ENCODE measurements at places on chromosomes 2 and 18.
A peak's percentile ranks its signal among the peaks of the same experiment; 100 is the strongest.

- no peak for ATAC-seq
Measured at GRCh38 chr18:31046916-31047315, 4.4 kb upstream of the DSC3 start.

DNA sequence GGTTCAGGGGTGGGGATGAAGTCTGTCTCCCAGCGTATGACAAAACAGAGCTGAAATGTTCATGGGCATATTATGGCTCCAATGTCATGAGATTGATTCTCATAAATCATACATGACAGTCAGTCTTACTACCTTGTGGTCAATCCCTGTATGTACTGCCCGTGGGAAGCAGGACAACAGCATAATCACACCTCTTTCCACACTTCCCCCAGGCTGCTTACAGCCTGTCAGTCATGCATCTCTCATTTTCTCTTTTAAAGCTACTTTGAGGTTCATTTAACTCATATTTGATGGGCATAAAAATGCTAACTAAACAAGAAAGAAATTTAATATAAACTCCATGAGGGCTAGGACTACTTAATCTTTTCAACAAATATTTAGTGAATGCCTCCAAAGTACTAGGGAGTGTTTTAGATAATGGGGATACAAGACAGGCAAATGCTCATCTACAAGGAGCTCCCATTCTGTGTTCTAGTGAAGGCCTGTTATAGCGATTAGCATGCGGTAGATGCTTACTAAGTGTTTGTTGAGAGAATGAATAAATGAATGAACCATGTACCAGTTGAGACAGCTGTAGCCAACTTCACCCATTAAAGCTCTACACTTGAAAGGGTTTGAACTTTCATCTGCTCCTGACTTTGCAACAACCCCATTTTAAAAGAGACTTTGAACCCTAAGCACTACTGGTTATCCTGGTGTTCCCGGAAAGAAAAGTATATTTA is 89.1 kb downstream of the ALPK2 start:
- ATAC-seq = no peak

- peak; percentile 80 for ATAC-seq
Measured at GRCh38 chr2:221517696-221518151, 54.4 kb downstream of the EPHA4 start.

- no peak for ATAC-seq
Measured at GRCh38 chr2:12060886-12061285, 314.5 kb downstream of the LPIN1 start.

DNA sequence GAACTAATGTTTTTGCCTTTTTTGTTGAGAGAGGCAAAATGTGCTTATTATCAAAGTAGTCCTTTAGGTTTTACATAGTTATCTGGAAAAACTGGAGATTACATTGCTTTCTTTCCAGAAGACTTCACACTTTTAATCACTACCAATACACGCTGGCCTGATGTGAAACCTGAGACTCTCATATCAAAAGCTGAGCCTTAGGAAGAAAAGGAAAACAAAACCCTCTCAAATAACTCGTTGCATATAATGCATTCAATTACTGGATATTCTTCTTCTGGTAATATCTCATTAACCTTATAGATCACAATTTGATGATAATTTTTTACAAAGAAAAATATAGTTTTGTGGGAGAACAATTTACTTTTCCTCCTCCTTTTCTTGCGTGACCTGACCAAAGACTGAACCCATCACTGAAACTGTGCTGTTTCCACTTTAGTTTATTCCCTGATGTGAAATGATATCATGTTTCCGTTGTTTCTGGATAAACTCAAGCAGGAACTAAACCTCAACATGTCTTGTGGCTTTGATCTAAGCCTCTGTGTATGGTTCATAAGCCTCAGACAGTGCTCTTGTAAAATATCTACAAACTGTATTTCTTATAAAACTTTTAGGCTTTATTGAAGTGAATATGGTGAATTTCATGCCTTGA is 332.4 kb downstream of the GULP1 start:
- no peak for ATAC-seq

DNA sequence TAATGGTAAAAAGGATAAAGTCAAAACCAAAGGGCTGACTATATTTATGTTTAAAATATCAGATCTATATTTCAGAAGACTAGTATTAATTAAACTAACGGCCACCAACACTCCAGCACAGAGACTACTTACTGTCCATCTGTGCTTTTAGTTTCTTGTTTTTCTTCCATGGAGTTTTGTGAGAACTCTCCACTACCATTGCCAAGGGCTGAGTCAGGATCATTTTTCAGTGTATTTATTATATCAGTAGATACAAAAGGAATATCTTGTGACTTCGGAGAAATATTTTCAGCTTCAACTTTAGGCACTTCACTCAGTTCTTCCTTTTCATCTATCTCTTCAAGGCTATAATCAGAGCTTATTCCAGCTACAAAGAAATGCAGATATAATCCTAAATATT is 79.1 kb upstream of the GRB14 start:
- ATAC-seq = no peak

DNA sequence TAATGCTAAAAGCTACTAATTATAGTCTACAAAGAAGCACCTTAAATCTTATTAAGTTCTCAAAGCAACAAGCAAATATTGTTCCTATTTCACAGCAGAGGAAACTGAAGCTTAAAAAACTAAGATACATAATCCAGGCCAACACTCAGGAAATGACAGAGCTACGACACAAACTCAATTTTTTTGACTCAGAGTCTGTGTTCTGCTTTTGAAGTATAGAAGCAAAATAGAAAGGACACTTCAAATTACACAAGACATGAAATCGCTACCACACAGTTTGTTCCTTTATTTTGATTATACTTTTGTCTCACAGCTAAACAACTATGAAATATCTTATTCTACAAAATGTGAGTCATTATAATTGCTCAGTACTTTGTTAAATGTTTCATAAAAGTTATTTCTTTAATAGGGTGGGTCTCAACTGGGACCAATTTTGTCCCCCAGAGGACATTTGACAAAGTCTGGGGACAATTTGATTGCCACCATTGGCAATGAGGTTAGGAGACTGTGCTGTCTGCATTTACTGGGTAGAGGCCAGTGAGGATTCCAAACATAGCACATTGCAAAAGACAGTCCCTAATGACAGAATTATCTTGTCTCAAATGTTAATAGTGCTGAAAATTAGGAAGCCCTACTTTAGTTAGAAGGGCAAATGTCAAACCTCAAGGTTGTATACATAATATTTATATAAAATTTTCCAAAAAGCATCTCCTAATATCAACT is 101.5 kb upstream of the GRB14 start:
- no peak for ATAC-seq

DNA sequence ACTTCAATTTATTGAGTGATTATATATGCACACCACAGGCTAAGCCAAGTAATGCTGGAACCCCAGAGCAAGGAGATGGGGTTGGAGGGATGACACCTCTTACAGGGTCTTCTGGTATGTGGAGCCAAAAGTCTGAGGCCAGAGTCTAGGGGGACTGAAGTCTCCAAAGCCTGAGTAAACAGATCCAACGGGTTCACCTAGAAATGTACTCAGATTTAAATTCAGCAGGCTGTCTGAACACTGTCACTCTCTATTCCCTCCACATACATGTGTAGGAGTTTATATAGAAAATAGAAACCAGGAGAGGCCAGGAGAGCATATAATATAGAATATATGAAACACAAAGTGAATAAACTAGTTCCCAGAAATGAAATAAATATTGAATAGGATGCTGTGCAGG is 76.1 kb downstream of the PPP1R1C start:
- no peak for ATAC-seq

GRCh38 chr2:231390667-231391066 is 4.8 kb upstream of the B3GNT7 start:
- ATAC-seq = no peak

GRCh38 chr18:45662468-45662867 is 47.2 kb downstream of the SLC14A2 start:
- ATAC-seq = no peak

- ATAC-seq = no peak
Measured at GRCh38 chr2:6159606-6160005, 467.4 kb downstream of the SOX11 start.

GRCh38 chr2:196435189-196435588 is 204.3 kb upstream of the CCDC150 start:
- no peak for ATAC-seq

DNA sequence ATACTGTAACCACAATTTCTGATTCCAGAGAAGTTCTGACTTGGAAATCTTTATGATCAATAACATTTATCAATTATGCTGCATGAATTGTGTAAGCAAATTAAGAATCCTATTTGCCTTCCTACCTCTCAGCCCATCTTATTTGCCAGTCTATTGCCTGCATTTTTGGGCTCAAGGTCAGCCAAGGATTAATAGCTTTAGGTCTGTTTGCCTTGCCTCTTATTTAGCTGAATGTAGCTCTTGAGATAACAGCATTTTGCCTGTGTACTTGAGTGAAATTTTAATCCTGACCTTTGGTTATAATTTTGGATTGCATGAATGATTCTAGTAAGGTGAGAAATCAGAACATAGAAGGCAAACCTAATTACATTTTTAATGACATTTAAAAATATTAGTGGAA is 51.2 kb downstream of the MYO3B start:
- no peak for ATAC-seq

- no peak for ATAC-seq
Measured at GRCh38 chr2:168738062-168738461, 64.4 kb upstream of the NOSTRIN start.

GRCh38 chr2:153834662-153835061 is 37.1 kb upstream of the GALNT13 start:
- ATAC-seq = no peak

GRCh38 chr18:76468345-76469304 is 26.4 kb downstream of the ZNF516 start:
- ATAC-seq = no peak

- no peak for ATAC-seq
Measured at GRCh38 chr2:133667085-133667484, 98.8 kb upstream of the NCKAP5 start.

DNA sequence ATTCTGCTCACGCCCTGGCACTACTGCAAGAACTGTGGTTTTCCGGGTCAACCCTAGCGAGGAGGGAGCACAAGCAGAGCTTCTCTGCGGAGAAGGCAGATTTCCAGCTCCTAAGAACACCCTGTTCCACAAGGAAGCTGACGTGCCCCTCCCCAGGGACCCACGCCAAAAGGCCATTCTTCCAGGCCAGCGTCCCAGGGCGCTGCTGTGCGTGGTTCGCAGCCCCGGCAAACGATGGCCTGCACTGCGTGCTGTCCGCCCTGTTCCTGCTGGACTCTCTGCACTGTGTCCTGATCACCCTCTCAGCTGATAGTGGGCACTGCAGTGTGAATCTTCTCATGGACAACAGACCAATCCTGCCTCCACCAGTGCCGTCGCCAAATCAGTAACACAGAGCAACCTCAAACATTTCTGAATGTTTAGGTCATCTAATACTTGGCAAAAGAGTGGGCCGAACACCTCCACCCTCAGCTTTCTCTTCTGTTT is 49.1 kb downstream of the ADI1 start:
- ATAC-seq = no peak

DNA sequence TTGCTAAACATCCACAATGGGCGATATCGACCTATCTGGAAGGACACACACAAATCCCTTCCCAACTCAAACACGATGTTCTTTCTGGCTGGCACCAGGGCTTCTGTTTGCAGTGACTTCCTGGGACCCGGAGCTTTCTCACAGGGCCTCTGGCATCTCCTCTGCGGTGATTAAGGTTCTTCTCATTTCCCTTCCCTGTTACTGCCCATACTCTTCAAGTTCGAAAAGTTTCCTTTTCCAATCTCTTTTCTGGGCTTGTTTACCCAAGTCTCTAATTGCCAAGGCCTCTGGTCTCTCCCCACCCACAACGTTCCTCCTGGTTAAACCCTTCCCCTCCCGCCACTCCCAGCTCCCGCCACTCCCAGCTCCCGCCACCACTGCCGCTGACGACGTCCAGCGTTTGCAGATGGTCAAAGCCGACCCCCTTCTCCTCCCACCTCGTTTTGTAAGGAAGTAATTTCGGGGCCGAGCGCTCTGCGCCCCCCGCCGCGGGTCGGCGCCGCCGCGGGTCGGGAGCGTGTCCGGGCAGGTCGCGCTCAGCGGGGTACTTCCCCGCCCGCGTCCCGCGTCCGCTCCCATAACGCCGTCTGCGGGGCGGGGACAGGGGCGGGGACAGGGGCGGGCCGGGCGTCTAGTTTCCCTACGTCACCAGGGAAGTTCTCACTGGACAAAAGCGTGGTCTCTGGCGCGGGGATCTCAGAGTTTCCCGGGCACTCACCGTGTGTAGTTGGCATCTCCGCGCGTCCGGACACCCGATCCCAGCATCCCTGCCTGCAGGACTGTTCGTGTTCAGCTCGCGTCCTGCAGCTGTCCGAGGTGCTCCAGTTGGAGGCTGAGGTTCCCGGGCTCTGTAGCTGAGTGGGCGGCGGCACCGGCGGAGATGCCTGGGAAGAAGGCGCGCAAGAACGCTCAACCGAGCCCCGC is at the start of gene PMAIP1:
TSS of gene PMAIP1 (plus strand) at position 699 of the 924 bp plus-strand sequence. CDS start at position 881, 182 bp downstream.
- peak; percentile 73 for ATAC-seq

GRCh38 chr2:38213619-38214167 is 137.7 kb upstream of the CYP1B1 start:
- ATAC-seq = no peak

DNA sequence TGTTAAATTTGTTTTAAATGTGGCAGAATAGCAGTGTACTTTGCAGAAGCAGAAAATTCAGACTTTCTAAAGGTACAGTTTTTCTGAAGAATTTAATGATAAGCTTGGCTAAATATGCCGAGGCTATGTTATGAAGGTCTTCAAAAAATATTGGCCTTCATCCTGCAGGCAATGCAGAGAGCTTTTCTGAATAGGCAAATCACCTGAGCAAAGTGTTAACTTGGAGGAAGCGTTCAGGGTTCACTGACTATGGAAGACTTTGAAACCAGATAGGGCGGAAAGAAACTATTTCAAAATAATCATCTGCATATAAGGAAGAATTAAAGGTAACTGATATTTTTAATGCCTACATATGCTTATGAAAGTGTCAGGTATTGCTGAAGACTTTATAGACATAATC is 133.7 kb upstream of the SETBP1 start:
- no peak for ATAC-seq

GRCh38 chr18:8688216-8688800 is 17.0 kb upstream of the MTCL1 start:
- ATAC-seq = no peak

DNA sequence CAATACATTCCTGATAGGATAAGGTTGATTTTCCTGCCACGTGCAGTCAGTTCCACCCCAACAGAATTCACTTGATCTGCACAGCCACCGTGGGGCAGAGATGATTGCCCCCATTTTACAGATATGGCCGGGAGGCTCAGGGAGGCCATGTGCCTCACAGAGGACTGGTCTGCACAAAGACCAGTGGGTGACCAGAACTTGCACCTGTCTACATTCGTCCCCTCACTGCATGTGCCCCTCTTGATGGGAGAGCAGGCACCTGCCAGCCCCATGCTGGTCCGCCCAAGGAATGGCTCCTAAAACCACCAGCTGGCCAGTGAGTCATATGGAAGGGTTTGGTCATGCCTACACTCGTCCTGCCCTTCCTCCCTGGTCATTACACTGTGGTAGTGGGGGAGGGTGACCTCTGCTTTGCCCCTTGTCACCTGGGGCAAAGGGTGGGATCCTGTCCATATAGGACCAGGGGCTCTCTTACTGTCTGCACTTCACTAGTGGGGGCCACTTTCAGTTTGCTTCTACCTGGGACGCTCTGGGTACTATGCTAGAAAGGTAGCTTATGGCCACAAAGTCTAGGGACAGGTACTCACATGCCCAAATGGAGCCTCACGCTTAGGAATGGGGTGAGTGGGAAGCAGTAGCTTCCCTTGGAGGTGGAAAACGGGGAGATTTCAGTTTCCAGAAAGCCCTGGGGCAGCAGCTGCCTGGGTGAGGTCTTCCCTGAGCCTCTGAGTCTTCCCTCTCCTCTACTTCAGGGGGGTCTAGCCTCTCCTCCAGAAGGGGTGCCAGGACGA is 14.7 kb downstream of the RRM2 start:
- ATAC-seq = no peak

- ATAC-seq = no peak
Measured at GRCh38 chr2:219071131-219071816, 10.6 kb upstream of the IHH start.

Measured in activated CD4-positive, CD25-positive, alpha-beta regulatory T cell treated with anti-CD3 and anti-CD28 coated beads, Interleukin-2, amount 50 U/mL, for 24 hours (primary cell).